ENCODE measurements at places on chromosomes 3 and 15.

DNA sequence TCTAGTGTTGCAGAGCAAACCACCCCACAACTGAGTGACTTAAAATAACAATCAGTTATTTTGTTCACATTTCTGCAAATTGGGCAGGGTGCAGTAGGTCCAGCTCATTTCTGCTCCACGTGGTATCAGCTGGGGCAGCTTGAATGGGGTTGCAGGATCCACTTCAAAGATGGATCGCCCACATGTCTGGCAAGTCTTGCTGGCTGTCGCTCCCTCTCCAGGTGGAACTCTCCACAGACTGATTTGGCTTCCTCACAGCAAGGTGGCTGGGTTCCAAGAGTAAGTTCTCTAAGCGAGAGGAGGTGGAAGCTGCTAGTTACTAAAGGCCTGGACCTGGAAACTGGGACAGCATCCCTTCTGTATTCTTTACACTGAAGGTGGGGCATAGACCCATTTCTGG lies 213.3 kb downstream of the SLC9A9 start:
- no peak for DNase-seq

DNA sequence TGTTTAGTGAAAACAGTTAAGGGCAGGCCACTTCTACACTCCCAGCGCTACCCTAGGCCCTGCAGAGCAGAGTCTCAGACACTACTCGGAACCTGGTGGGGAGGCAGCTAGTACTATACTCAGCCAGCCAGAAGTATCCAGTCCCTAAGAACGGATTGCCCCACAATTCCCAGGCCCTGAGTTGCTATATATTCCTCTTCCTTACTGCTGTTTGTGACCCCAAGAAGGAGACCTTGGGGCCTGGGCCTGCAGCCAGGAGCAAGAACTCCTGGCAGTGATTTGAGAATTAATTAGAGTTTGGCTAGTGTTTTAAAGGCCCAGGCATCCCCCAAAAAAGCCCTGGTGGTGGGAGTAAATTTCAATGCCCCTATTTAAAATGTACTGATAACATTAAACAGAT lies 87.7 kb downstream of the RBPMS2 start:
- no peak for DNase-seq

GRCh38 chr15:67331676-67332075 lies 77.1 kb downstream of the IQCH start:
- no peak for DNase-seq

GRCh38 chr3:40313975-40314860 lies 4.7 kb downstream of the EIF1B start:
- no peak for DNase-seq

DNA sequence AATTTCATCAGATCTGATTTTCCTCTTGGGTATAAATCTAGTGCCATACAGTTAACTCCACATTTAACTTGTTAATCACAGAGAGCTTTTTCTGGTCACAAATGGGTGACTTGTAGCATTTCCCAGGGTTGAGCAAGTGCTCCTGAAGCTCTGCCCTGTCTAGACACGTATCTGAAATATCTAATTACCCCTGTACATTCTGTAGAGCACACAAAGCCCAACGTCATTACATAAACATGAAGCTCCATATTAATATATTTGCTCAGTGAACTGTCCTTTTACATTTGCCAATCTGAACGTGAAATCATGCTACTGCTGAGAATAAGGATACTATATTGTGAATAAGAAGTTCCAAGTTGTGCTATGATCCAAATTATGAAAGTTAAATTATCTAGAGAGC lies 49.0 kb downstream of the THBS1 start:
- no peak for DNase-seq

DNA sequence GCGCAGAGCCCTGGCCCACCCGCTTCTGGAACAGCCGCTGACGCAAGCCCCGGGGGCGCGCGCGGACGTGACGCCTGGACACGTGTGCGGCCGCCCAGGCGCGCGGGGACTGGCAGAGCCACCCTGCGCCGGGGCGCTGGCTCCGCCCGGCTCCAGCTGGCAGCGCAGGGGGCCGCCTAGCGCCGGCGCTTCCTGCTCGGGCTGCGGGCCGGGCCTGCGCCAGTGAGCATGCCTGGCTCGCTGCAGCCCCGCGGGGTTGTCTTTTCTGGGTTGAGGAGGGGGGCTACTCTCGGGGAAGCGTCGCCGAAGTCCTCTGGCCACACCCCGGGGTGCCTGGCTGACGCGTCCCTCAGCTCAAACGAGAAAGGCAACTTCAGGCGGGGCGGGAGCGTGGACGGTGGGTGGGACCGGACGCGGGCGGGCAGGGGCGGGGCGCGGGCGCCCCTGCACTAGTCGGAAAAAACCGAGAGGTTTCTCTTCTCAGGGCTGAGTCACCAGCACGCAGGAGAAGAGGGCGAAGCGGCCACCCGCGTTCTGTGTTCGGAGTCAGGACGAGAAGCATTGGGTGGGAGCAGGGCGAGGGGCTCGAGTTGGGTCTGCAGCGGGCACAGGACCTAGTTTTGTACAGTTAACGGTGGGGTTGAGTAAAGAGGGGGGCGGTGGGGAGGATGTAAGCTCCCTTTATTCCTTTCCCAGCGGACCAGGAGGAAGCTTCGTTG lies at the start of gene SIAH2:
TSS of gene SIAH2 (minus strand) at position 48 of the 719 bp plus-strand sequence. CDS start 320 bp downstream, outside the sequence.
- peak; percentile 95 for DNase-seq

DNA sequence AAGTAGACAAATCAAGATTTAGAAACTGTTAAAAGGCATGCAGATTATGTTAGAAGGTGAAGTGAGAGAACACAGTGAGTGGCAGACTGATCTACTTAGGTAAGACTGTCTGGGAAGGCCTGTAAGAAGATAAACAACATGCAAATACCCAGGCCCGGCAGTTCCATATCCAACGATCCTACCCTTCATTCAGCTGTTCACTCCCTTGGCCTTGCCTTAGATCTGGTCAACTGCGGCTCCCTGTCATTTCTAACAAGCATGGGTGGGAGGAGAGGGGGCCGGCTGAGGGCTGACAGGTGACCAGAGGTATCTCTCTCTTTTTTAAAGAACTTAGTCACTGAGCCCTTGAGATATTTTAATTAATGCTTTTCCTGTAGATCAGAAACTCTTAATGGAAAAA lies 84.7 kb upstream of the FAM3D start:
- DNase-seq: no peak

DNA sequence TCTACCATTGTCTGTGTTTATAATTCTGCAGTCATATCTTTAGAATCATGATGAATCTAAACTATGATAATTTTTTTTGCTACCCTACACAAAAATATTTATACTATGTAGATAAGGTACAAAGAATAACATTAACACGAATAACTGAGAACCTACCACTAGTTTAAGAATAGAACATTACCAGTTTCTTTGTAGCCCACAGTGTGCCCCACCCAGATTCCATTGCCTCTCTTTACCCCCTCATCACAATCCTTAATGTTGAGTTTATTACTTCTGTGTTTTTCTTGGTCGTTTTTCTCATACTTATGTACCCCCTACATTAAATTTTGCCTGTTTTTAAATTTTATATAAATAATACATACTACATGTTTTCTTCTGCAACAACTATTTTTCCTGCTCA lies 140.5 kb downstream of the BBX start:
- DNase-seq: no peak

DNA sequence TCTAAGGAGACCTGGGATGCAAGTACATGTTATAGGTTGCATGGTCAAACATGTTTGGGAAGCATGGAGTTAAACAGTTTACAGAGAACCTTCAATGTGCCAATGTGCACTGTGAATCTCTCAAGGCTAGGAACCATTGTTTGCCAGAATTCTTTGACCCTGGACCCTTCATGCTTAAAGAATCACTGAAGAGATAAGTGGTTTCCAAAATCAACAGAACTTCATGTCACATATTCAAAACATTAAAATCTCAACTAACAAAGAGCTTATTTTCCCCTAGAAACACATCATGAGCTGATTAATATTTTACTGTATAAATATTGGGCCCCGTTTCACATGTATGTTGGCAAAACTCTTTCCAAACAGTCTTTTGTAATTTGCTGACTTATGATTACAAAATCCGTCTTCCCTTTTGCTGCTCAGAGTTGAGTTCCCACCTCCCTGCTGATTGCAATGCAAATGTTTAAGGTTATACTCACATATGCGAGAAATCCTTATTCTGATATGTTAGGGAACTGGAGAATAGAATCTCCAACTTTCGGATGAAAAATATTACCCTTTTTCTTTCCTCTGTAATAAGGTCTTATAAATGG lies 380.2 kb downstream of the DIPK2A start:
- DNase-seq: no peak

GRCh38 chr3:51691949-51692348 lies 14.9 kb upstream of the GRM2 start:
- no peak for DNase-seq

DNA sequence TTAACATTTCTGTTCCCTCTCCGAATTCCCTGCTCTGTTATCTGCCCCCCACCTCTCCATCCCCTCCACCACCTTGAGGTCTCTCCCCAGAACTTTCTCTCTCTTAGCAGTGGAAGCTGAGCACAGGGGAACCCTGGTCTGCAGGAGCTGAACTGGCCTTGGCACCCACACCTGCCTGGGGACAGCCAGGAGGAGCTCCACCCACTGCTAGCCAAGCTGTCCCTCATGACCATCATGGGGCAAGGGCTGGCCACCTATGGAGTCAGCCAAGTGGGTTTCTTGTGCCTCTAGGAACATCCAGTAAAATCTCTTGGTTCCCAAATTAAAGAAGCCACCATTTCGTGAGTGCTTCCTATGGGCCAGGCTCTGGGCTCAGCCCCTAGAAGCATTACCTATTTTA lies 276.4 kb upstream of the TLE3 start:
- no peak for DNase-seq

DNA sequence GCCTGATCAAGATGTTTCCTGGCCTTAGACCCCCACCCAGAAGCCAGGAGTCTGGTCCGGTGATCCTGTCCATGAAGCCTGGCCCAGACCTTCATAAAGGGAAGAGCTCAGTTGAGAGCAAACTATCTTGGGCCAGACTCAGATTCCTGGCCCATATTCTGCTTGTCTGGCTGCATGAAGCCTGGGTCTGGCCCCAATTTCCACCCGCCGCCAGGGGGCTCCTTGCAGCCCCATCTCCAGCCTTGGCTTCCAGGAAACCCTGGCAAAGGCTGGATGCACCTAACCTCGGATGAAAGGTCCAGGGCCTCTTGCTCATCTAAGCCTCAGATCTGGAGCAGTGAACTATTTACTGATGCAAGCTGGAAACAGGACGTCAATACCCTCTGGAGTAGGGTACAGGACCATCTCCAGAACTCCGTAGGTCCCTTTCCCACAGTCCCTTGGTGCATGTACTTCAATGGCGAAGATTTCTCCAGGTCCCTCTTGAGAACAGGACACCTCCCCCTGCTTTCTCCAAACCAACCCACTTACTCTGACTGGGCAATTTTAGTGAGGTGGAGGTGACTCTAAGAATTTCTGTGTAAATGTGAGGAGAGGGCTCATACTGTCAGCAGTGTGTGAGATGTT lies 5.6 kb downstream of the FOXL2 start:
- peak; percentile 74 for DNase-seq

- DNase-seq: peak; percentile 89
These were observed at the start of gene MAP1A for GRCh38 chr15:43517354-43518196. Gene MAP1A, plus strand, starts transcription at chr15:43517608. Its CDS starts 3,866 bp downstream, at chr15:43521474.

GRCh38 chr15:79076661-79077060 lies 13.9 kb downstream of the RASGRF1 start:
- DNase-seq: no peak

DNA sequence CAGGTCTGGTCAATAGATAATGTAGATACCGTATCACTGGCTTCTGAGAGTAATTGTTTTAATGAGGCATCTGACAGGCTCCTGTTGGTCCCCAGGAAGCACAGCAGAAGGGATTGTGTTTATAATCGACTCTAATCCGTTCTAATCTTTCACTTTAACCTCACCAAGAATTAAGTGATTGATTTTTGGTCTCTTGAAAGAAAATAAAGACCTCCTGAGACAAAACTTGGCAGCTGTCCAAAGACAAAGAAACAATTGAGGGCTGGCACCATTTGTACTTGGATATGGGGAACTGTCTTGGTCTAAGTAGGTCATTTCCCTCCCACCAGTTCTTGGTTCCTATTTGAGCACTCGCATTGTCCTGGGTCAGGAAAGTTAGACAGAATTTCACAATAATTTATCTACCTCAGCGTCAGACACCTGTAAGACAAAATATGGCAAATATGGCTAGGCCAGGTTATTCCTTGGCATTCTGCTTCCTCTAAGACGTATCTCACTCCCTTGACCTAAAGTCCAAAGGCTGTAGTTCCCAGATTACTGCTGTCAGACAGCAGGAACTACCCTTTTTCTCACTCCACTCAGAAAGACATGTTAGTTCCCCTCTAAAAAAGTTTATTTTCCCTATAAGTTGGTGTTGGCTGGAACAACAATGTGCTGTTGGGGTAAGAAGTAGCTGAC lies 22.7 kb upstream of the CD96 start:
- DNase-seq: no peak

DNA sequence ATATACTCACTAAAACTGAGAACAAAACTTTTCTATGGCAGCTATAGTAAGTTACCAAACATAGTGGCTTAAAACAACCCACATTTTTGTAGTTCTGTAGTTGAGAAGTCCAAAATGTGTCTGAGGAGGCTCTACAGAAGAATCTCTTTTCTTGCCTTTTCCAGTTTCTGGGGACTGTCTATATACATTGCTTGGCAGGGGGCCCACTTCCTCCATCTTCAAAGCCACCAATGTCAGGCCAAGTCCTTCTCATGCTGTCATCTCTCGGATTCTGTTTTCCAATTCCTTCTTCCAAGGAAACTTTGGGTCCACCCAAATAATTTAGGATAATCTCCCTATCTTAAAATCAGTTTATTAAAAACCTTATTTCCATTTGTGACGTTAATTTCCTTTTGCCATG lies 92.7 kb downstream of the DLG1 start:
- no peak for DNase-seq

GRCh38 chr3:134651347-134652041 lies 672 bp upstream of the KY start:
- DNase-seq: no peak

DNA sequence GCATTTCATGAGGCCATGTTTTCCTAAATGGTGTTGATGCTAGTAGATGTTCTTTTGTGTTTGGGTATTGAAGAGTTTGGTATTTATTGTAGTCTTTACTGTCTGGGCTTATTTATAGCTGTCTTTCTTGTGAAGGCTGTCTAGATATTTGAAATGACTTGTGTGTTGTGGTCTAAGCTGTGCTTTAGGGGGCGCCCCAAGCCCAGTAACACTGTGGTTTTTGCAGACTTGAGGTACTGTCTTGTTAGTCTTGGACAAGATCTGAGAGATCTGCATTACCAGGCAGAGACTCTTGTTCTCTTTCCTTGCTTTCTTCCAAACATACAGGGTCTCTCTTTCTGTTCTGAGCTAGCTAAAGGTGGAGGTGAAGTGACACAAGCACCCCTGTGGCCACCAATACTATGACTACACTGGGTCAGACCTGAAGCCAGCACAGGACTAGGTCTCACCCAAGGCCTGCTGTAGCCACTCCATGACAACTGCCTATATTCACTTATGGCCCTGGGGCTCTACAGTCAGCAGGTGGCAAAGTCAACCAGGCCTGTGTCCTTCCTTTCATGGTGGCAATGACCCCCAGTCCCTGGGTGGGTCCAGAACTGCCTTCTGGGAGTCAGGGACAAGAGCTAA lies 152.1 kb upstream of the TBC1D5 start:
- no peak for DNase-seq

DNA sequence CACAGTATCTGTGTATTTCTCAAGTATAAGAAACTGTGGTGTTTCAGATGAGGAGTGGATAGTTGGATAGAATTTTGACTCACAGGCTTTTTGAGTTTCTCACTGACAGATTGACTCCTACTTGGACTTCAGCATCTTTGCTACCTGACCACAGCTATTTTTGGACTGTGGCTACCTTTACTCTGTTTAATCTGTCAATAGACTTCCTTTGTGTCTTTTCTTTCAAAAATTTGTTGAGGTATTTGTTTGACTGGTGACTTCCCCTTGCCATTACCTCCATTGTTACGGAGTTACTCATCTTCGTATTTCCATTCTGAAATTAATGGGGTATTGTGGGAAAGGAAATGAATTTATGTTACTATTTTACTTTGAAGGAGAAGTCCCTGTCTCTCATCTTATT lies 123.8 kb downstream of the AGBL1 start:
- no peak for DNase-seq
